ENCODE measurements at places on chromosomes 5 and 9. TPM values are rescaled to one million over a fixed set of nuclear protein-coding genes. Genes with fewer than 3 reads are reported as not detected.

GRCh38 chr5:77696120-77696519 lies 57.6 kb upstream of the OTP start:
- DNase-seq: no peak

- DNase-seq: no peak
Measured at GRCh38 chr5:8410618-8411017, 541.7 kb downstream of the MTRR start.

GRCh38 chr9:27192291-27192960 lies 83.4 kb downstream of the TEK start:
- DNase-seq: no peak

- no peak for DNase-seq
Measured at GRCh38 chr9:125513668-125514413, 193.2 kb downstream of the MAPKAP1 start.

DNA sequence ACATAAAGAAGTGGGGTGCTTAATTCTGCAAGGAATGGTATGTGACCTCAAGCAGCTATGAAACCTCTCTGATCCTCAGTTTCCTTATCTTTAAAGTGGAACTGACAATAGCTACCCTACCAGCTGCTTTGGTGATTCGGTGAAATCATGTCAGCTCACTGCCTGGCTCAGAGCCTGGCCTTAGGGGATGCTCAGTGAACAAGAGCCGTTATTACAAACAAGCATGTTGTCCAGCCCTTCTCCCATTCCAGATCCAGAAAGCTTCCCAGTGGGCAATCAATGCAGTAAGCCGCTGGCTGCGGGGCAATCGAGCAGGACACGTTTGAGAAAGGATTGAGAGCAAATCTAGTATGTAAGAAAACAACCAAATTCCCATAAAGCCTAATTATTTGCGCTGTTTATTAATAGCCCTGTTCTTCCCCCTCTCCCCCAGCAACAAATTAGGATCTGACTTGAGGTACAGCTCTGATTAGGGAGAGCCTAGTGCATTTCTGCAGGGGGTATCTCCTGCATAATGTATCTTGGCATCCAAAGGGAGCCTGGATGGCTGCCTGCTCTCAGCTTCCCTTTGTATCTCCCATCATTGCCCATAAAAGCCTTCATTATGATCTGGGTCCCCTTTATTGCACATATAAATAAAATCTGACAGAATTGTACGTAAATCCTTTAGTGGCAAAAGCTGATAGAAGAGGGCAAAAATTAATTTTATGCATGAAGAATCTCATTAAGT lies 371.4 kb downstream of the TMEM232 start:
- no peak for DNase-seq

DNA sequence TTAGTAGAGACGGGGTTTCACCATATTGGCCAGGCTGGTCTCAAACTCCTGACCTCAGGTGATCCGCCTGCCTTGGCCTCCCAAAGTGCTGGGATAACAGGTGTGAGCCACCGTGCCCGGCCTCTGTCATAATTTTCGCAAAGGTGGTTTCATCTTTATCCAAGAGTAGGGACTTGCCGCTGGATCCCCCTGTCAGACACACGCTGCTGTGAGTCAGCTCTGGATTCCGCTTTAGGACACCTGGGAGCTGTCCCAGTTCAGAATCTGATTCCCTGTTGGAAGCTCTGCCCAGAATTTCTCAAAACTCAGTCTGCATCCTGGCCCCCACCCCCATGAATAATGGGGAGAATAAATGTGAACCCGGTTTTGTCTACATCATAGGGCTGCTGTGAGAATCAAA lies 17.9 kb upstream of the GRHPR start:
- DNase-seq: no peak

GRCh38 chr9:13787234-13787833 lies 507.8 kb upstream of the MPDZ start:
- DNase-seq: no peak

DNA sequence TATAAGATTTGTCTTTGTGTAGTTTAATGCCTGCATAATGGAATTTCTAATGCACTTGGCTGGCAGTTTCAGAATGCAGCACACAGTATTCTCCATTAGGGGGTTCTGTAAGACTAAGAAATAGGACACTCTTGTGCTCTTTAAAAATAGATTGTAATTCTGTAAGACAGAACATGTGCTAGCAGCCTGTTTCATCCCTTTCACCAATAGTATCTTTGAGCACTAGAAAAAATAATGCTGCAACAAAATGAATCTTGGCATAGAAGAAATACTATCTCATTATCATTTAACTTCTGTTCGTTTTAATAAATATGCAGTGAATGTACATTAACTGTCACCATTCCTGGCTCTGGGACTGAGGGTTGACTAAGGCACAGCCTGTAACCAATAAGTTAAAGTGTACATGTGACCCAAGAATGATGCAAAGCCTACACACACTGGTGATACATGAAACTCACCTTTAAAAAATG lies 23.8 kb upstream of the ZNF622 start:
- no peak for DNase-seq

GRCh38 chr5:65823204-65823603 lies 101.2 kb downstream of the NLN start:
- no peak for DNase-seq

CLIC3 gene
- 2.8 TPM for total RNA-seq

PCDHB3 gene
- total RNA-seq: 1.1 TPM

SELENOP gene
- 119 TPM for total RNA-seq

ESM1 gene
- not detected for total RNA-seq

SLC4A9 gene
- total RNA-seq: not detected

Measured in ascending aorta (tissue), 2 donors.